ENCODE measurements at places on chromosomes 12 and 14. TPM values are rescaled to one million over a fixed set of nuclear protein-coding genes. Genes with fewer than 3 reads are reported as not detected.

Gene KRT71
- not detected for total RNA-seq

Gene GUCY2C
- not detected for total RNA-seq

Gene SYT1
- total RNA-seq: not detected

Gene SLCO1B1
- not detected for total RNA-seq

Gene TAS2R9
- not detected for total RNA-seq

Gene VASH1
- 8.6 TPM for total RNA-seq

Gene FBRSL1
- 10.2 TPM for total RNA-seq

Gene MYO1H
- not detected for total RNA-seq

Gene KLRG1
- 8.2 TPM for total RNA-seq

Gene CYP27B1
- total RNA-seq: 0.18 TPM

Gene DLGAP5
- total RNA-seq: 63.1 TPM

Gene KCNK10
- not detected for total RNA-seq

Gene KRT83
- 0.07 TPM for total RNA-seq

Gene MRPS35
- 61.4 TPM for total RNA-seq

Gene SLC17A8
- 0.80 TPM for total RNA-seq

Gene GRIP1
- 0.27 TPM for total RNA-seq

Gene EID3
- 0.51 TPM for total RNA-seq

Gene TAS2R7
- total RNA-seq: not detected

Gene TTC8
- 40.1 TPM for total RNA-seq

Gene NGB
- total RNA-seq: not detected

Gene KRT3
- total RNA-seq: not detected

Gene CAPZA3
- not detected for total RNA-seq

Gene AKAP5
- total RNA-seq: 2.1 TPM

Gene KRT8
- 3,912 TPM for total RNA-seq

Gene TRIM9
- 0.31 TPM for total RNA-seq

Gene GDF3
- total RNA-seq: not detected

Gene IFI27
- total RNA-seq: not detected

Gene MSI1
- total RNA-seq: 24.6 TPM

Gene THAP2
- 10.0 TPM for total RNA-seq

Gene ZC2HC1C
- not detected for total RNA-seq

Gene PITPNM2
- total RNA-seq: 1.9 TPM

Gene KRT73
- total RNA-seq: not detected

Gene KLHL42
- total RNA-seq: 15.1 TPM

Gene LMNTD1
- not detected for total RNA-seq

Gene PPFIA2
- not detected for total RNA-seq

Gene CPNE6
- not detected for total RNA-seq

Gene TAS2R30
- total RNA-seq: 0.68 TPM

Gene CTSG
- not detected for total RNA-seq

Gene ANKRD33
- not detected for total RNA-seq

Gene TSHR
- total RNA-seq: not detected

Gene IFNG-AS1
- total RNA-seq: not detected

Gene RNU4-1
- total RNA-seq: not detected

Gene MRPL42
- total RNA-seq: 173 TPM

Gene EMP1
- 806 TPM for total RNA-seq

Gene CLEC4C
- not detected for total RNA-seq

Gene MBIP
- 5.8 TPM for total RNA-seq

Gene PLEK2
- total RNA-seq: 1.3 TPM

Gene PSMB5
- 447 TPM for total RNA-seq

Gene RAB15
- 26.2 TPM for total RNA-seq

Gene RND1
- total RNA-seq: 0.88 TPM

Measured in G401 (cell line).